ENCODE measurements at places on chromosomes 1 and 21.

DNA sequence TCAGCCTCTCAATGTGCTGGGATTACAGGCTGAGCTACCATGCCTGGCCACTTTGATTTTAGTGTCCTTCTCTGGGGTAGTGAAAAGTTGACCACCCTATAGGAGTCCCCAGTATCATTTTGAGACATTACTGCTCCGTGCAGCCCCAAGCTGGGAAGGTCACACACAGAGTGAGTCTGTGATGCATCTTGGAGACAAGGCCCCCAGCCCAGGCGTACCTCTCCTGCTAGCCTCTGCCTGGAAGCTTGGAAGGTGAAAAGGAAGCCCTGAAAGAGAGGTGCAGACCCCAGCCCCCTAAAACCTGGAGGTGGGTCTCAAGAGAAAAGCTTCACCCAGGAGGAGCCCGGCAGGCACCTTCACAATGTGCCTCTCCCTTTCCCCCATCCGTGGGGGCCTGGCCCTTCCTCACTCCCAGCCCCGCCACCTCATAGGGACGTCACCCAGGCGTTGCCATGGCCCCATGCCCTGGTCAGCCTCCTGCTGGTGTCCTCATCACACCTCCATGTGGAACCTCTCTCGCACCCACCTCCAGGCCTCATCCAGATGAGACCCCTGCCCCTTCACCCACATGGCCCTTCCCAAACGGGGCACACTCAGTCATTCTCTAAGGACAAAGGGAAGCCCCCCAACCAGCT lies 5.6 kb upstream of the ARF1 start:
- no peak for DNase-seq

GRCh38 chr1:16241221-16241708 lies 4.3 kb upstream of the CPLANE2 start:
- DNase-seq: no peak

GRCh38 chr21:22885079-22885478 lies 1886.9 kb downstream of the NCAM2 start:
- DNase-seq: no peak

- DNase-seq: no peak
Measured at GRCh38 chr1:227954163-227954850, 6.6 kb upstream of the WNT9A start.

DNA sequence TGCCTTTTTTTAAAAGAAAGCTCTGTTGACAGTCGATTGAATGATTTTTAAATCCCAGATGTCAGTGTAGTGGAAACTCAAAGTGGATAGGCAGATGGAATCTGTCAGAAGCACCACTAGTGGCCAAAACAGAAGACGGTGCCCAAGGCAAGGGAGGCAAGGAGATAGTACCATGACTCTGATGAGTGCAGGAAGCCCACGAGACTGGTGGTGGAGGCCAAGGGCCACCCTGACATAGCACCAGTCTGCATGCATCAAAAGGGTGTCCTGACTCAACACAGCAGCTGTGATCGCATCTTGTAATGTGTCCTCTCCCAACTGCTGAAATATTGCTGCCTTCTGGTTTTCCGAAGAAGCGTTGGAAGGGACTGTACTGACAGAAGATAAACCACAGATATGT lies 124.1 kb upstream of the PAPPA2 start:
- DNase-seq: no peak

- no peak for DNase-seq
Measured at GRCh38 chr21:29394051-29394450, 95.3 kb downstream of the BACH1 start.

GRCh38 chr1:91031081-91031480 lies 9.2 kb upstream of the ZNF644 start:
- DNase-seq: no peak

DNA sequence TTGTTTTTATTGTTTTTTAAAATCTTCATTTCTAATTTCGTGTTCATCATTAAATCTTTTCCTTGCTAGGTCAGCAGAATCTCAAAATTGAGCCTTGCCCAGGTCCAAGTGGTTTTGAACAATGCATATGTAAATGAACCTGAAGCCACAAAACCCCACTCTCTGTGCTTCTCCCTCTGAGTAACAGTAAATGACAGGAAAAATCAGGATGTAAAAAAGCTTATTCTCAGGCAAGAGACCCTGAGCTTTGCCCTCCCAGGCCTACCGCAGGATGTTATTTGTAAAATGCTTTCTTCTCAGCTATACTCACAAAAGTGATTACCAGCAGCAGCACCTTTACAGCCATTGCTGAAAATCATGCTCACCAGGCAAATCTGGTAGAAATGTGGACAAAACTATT lies 47.6 kb downstream of the TYW3 start:
- no peak for DNase-seq

DNA sequence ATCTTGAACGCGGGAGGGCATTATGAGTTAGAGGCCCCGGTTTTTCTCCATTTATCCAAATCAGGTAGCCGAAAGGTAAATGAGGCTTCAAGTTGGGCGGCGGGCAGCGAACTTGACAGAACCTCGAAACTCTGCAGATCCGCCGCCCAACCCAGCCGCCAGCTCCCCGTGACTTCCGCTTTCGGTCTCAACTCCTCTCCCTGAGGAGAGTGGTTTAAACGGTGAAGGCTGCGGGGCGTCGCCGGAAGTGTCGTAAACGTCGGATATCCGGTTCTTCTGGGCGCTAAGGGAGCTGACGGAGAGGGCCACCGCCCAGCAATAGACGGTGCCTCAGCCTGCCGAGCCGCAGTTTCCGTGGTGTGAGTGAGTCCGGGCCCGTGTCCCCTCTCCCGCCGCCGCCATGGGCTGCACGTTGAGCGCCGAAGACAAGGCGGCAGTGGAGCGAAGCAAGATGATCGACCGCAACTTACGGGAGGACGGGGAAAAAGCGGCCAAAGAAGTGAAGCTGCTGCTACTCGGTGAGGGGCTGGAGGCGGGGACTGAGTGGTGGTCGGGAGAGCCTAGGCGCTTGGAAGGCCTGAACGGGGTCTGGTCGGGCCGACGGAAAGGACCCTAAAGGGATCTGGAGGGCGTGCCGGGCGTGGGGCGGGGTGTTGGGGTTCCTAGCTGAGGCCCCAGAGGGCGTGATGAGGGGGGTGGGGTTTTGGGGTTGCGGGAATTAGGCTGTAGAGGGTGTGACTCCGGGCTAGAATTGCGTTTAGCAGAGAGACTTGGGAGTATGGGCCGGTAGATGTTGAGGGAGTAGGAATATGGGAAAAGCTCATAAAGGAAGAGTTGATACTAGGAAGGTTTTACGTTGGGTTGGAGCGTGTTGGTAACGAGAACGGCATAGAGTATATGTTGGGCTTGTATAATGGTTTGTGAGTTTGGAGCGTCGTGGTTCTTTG lies at the start of gene GNAI3:
Gene GNAI3 (plus strand): TSS at position 295 of the 947 bp plus-strand sequence. CDS start 106 bp downstream, at position 401.
- DNase-seq: peak; percentile 94

DNA sequence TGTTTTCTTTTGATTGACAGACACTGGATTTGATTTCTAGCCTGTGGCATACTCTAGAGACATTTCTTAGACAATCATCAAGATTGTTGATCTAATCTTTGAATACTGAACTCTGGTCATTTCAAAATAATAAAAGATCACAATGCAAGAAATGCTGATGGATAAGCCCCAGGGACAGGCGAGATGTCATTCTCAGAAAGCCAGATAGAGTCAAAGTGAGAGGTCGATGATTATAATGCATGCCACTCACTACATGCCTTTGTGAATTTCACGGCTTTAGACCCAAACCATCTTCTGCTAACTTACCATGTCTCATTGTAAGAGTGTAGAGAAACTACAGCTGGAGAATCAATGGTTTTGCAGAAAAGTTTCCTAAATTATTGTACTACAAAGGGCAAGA lies 257.1 kb downstream of the DYRK1A start:
- no peak for DNase-seq

- no peak for DNase-seq
Measured at GRCh38 chr1:3194760-3195479, 125.9 kb downstream of the PRDM16 start.

DNA sequence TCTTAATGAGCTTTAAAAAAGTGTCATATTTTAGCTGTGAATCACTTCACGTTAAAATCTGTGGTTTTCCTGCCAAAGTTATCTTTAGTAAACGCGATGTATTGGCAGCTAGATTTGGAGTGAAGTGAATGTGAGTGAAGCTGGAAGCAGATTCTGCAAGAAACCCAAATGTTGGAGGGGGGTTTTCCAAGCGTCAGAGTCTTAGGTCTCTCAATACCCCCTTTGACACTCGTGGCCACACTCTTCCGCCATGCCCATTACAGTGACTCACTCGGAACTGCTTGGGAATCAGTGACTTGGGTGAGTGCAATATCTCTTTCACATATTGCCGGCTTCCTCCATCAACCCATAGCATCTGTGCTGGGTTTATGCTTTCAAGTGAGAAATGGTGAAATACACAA lies 17.5 kb downstream of the B3GALT5 start:
- DNase-seq: no peak

DNA sequence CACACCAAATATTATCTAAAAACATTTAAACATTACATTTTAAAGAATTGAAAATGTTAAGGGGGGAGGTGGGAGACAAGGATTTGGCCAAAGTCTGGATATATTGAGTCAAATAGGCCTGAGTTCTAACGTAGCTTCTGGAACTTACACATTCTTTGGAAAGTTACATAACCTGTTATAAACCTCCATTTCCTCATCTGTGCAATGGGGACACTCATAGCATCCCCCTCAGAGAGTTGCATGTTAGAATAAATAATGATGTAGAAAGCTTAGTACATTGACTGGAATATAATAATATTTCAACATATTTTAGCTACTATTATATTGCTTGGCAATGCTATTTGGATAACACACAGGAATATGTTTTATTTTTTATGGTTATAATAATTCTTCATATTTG lies 117.7 kb downstream of the ATG4C start:
- DNase-seq: no peak

DNA sequence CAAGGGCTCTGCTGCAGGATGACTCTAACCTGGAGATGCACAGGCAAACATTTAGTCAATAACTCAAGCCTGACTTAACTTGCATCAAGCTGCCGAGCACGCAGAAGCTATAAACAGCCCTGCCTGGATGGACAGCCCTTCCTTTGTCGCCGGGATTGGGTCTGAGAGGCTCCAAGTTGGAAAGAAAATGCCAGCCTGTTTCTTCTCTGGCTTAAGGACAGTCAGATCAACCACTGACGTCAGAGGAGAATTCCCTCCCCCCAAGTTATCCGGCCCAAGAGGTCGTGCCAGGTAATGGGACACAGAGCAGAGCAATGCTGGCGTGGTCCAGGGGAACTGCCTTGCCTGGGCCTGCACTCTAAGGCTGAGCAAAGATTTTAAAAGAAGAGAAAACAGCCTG lies 27.1 kb upstream of the LRRC38 start:
- DNase-seq: no peak

DNA sequence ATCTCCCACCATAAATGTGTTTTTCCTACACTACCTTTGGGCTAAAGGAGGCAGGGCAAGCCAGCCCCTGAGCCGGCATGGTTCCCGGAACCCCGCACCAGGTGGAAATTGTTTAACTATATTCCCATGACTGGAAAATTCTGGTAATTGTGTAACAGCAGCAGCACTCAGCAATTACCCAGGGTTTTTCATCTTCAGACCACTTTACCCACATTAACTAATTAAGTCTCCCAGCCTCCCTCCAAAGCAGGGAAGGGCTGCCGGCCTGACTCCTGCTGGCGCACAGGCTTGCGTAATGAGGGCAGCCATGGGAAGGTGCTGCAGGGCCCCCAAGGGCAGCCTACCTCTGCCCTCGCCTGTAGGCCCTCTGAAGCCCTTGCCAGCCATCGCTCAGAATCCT lies 140.7 kb upstream of the VAMP3 start:
- DNase-seq: no peak

DNA sequence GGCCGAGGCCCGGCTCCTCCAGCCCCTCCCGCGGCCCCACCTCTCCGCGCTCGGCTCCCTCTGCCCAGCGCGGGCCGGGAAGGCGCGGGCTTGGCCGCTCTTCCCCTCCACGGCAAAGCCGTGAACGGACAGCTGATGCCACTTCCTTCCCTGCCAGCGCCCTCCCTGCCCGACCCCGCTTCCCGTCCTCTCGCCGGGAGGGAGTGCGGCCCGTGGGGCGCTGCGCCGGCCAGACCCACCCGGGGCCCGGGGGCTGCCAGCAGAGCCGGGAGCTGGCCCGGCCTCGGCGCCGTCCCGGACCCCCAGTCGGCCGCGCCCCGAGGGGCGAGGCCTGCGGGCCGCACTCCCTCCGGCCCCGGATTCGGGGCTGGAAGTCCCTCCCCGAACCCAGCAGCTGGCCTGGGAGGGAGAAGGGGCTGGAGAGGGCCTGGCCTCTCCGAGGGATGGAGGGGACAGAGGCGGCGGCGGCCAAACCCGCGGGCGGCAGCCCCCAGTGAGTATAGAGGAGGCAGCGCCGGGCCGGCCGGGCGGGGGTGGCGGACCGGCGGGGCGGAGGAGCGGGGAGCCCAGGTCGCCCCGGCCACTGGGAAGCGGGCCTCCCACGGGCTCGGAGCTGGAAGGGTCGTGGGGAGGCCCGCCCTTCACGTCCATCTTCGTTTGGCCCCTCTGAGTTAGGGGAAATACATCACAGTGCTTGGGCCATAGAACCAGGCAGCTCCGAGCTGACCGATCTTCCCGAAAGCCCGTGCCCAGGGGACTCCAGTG lies at the start of gene KIAA1614:
Gene KIAA1614 (plus strand): TSS at position 97 of the 765 bp plus-strand sequence. CDS start 347 bp downstream, at position 444.
- no peak for DNase-seq
